Femur (tissue), 1 donor: ENCODE measurements at places on chromosomes 5 and 9.

DNA sequence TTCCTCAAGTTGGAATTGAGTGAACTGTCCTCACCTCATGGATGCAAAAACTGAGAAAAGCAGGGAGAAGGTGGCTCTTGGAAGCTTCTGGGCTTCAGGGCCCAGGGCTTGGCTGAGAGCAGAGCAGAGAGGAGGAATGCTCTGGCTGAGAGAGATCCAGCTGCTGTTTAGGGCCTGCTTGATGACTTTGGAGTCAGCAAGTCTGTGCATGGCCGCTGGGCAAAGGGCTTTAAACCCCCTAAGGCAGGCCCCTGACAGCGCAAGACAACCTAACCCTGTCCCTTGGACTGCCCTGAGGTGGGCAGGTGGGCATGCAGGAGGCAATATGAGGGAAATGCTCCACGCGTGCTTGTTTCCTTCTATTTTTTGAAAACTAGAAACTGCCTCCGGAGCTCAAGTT lies 8.6 kb downstream of the STC2 start:
- DNase-seq, result no peak

DNA sequence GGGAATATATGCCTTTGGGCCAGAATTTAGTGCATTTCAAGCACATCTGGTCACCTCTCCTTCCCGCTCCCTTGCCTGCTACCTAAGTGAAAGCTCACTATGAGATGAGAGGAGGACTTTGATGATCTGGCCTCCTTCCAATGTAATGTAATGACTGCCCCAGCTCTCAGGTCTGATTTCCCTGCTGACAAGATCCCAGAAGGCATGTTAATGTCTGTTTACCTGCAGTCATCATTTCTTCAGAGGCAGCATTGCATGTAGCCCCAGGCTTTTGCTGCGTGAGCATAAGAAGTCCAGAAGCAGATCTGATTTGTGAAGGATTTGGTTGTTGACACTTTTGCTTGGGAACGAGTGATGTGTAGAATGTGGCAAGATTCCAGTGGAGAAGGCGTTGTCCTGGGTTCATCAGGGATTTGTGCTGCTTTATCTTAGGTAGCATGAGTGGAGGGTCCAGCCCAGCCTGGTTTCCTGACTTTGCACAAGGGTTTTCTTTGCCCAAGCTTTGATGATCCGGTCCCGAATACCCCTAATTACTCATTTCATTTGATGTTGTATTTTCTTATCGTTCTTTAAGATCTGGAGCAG lies 192.7 kb downstream of the GOLPH3 start:
- DNase-seq, result no peak

GRCh38 chr9:5441043-5441442 lies 3.3 kb upstream of the PLGRKT start:
- no peak for DNase-seq

- DNase-seq, result no peak
Observed at GRCh38 chr5:16723821-16724220, 107.0 kb upstream of the RETREG1 start.

GRCh38 chr9:133341369-133342068 lies 5.5 kb upstream of the SURF6 start:
- DNase-seq, result peak; percentile 71

- peak; percentile 71 for DNase-seq
Observed at GRCh38 chr5:151234476-151235238, 10.8 kb upstream of the CCDC69 start.

DNA sequence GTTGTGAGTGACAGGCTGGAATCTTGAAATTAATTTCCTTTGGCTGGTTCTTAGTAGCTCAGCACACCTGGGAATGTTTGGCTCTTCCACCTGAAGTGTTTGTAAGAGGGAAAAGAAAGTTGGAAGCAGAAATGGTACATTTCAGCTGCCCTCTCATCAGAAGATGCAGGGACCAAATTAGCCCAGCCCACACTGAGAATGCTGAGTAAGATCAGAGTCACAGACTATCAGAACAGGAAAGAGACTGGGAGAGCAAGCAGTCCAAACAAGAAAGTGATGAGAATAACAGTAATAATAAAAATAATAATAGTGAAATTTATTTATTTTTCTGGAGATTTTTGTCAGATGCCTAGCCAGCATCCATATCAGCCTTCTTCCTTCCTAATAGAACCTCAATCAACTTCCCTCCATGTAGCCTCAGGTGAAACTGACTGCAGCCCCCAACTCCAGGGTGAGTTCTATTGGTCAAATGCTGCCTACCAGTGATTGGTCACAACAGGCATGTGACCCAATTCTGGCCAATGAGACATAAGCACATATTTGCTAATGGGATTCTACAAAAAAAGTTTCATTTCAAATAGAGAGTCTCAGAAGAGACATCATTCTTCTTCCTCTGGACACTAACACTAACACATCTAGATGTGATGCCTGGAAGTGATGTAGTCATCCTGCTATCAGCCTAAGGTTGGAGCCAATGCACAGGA lies 31.2 kb upstream of the ADRA1B start:
- DNase-seq, result no peak

- DNase-seq, result peak; percentile 81
Observed at GRCh38 chr9:14779566-14780022, 57.1 kb upstream of the CER1 start.

DNA sequence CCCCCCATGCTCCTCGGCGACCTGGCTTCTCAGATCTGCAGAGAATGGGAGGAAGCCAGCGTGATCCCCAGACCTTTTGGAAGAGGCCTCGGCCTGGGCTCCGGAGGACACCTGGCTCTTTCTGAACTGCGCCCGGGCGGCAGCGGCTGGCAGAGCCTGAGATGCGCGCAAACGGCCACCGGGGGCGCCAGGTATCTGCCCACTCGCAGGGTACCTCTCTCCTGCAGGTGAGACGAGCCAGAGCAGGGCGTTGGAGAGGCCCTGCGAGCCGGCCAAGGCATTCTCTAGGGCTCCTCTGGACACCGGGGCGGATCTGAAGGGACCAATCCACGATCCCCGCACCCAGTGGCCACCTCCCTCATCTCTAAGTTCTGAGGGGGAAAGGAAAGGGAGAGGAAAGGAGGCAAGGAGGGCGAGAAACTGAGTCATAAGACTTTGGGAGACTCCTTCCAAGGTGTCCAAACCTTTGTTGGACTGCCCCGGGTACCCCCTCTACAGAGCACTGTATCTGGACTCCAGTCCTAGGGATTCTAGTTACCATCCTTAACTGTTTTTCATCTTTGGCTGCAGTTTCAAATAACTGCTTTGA lies 55.0 kb upstream of the SLC46A2 start:
- DNase-seq, result no peak

GRCh38 chr9:74771262-74771585 lies 116.5 kb downstream of the TRPM6 start:
- DNase-seq, result no peak

DNA sequence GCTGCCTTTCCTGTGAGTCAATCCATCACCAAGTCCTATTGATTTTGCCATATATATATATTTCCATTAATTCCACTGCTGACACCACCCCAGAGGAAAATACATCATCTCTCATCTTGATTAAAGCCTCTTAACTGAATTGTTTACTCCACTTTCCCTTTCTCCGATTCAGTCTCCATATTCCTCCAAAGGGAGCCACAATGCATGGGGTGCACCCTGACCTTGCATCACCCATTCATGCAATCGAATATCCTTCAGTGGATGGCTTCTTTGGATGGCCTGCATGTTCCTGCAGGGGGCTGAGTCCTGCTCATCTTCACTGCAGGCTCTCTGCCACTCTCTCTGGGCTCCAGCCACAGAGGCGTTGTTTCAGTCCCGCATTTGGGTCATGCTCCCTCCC lies 231.0 kb downstream of the SNX18 start:
- no peak for DNase-seq

DNA sequence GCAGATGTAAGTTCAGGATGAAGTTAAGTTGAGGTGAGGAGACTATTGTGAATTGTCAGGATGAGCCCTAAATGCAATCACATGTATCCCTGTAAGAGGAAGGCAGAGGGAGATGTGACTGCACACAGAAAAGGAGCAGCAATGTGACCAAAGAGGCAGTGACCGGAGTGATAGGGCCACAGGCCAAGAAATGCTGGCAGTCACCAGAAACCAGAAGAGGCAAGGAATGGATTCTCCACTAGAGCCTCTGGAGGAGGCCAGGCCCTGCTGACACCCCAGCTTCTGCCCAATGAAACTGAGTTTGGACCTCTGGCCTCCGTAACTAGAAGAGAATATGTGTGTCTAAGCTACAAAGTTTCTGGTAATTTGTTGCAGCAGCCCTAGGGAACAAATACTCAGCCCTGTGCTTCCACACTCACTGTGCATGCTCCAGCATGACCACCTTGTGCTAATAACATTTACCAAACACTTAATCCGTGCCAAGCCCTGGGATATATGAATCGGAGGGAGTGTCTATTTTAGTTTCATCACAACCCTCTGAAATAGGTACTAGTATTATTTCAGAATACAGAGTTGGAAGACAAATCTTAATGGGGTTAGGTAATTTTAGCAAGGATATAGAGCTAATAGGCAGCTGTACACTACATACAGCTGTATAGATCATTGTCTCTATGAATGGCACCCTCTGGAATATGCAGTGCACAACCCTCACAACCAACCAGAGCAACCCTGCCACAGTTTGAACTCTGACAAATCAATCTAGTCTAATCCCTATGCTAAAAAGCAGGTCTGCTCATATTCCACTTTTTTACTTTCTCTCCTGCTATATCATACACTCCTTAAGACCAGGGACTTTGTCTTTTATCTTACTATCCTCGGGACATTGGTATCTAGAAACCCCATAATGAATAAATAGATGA lies 7.8 kb upstream of the GPX8 start:
- DNase-seq, result no peak

DNA sequence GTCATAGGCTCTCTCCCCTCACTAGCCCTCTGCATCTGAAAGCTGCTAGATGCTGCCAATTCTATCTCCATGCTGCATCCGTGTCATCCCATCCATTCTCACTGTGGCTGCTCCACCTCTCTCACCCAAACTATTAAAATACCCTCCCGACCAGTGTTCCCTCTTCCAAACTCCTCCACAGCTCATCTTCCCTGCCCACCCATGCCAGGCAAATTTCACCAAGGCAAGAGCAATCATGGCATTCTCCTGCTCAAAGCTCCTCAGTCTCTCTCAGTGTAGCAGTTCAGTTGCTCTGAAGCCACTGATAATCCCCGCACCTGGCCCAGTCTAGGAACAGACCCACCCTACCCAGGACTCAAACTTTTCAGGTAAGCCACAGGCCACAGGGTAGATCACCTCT lies 48.4 kb downstream of the SPOCK1 start:
- no peak for DNase-seq

- DNase-seq, result no peak
Observed at GRCh38 chr5:132540764-132541163, 2.6 kb downstream of the IL5 start.

GRCh38 chr5:31825518-31826068 lies 186.7 kb downstream of the PDZD2 start:
- DNase-seq, result peak; percentile 65

DNA sequence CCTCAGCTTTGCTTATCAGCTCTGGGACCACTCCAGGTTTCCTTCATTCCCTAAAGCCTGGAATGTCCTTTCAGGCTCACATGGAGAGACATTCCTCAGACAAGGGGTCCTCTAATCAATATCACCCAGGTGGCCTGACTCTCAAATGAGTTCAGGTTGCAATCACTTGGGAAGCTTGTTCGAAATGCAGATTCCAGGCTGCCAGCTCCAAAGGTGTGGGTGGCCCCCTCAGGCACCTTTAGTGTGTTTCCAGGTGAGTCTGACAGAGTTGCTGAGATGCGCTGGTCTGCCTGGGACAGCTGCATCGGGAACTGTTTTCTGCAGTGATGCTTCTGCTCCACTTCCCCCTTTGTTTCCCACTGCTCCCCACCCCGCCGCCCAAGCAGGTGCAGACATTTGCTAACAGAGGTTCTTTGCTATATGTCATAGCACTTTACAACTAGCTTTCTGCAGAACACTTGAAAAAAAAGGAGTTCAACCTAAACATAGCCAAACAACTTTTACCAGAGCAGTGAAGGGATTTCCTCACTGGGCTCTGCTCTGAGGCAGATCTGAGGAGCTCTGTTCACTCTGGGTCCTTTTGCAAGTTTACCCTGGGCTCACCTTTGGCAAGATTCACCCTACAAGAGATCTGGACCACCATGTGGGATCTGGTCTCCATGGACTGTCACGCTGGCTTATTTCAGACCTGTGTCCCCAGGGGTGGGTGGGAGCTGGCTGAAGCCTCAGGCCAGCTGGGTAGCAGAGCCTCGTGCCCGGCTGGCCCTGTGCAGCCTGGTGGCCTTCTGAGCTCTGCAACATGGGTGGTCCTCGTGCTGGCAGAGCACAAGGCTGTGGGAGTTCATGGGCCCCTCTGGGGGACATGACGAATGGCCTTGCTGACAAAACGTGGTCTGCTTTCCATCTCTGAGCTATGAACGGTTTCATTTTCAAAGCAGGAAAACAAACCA lies 539.6 kb downstream of the CCDC171 start:
- peak; percentile 70 for DNase-seq

- peak; percentile 16 for DNase-seq
Observed at GRCh38 chr5:89253666-89254352, 370.8 kb upstream of the MEF2C start.

DNA sequence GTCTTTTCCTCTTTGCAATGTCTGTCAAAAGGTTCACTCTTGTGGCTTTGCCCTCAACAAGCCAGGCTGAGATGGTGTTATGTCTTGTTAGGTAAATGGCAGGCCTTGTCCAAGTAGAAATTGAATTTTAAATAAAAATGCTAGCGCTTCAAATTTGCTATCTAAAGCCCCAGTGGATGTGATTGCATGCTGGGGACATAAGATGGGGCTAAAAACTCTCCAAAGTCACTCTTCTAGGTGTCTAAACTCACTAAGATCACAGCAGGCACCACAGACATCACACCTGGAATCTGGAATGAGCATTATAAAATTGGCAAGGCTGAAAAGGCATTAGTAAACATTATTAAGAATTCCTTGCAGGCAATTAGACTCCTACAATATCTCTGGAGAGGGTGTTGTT lies 262.7 kb upstream of the CLINT1 start:
- DNase-seq, result no peak

DNA sequence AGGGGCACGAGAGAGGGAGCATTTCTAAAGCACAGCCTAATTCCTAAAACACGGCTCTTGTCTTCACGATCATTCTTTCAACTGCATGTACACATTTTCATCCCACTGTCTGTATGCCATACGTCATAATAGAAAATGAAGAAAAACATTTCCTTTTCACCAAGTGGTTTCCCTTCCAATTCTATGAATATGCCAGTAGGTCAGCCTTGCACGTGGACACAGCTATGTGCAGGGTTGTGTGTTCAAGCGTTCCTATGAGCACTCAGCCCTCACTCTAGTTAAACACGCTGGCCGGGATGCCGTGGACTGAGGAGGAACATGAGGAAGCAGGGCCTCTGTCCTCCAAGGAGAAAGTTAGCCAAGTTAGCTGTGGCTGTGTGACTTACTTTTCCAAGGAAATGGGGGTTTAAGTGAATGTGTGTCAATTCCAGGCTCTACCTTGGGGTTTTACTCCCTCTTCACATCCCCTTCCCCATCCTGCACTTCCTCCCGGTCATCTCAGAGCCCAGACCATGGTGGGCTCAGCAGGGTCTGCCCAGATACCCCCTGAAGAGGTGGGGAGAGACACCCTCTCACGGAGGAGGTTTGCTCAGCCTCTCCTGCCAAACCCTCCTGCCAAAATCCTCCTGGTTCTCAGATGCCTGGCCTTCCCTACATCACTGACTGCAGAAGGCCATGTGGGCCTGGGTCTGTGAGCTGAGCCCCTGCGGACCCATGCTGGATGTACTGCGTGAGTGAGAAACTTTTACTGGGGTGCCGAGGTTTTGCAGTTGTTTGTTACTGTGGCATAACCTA lies 230.6 kb downstream of the FSTL4 start:
- peak; percentile 3 for DNase-seq
